ENCODE measurements at places on chromosomes 6 and 20.

- no peak for DNase-seq
Observed at GRCh38 chr6:43494766-43495165, 15.4 kb downstream of the LRRC73 start.

- DNase-seq = peak; percentile 94
Observed at GRCh38 chr20:44572551-44573500, 9.6 kb upstream of the PKIG start.

- DNase-seq = peak; percentile 63
Observed at GRCh38 chr6:12291839-12292604, 1.9 kb downstream of the EDN1 start.

GRCh38 chr6:169999367-169999766 is 247.9 kb downstream of the ERMARD start:
- no peak for DNase-seq

GRCh38 chr6:153616506-153616905 is 422.5 kb upstream of the OPRM1 start:
- no peak for DNase-seq

DNA sequence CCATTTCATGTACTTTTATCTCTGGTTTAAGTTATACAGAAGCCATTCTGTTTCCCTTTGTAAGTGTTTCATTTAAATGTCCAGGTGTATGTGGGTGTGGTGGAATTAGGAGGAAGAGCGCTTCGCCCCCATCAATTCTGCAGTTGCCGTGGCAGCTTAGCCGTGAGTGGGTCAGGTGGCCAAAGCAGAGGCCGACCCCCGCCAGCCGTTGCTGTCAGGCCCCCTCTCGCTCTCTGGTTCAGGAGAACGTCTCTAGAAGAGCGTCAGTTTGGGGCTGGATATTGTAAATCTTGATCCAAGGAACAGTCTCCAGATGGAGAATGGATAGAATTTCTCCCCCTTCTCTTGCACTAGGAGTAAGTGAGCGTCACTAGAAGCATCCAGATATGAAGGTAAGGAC is 367.4 kb downstream of the FOXA2 start:
- DNase-seq = no peak

GRCh38 chr6:32837651-32838113 is 857 bp downstream of the TAP2 start:
- no peak for DNase-seq

DNA sequence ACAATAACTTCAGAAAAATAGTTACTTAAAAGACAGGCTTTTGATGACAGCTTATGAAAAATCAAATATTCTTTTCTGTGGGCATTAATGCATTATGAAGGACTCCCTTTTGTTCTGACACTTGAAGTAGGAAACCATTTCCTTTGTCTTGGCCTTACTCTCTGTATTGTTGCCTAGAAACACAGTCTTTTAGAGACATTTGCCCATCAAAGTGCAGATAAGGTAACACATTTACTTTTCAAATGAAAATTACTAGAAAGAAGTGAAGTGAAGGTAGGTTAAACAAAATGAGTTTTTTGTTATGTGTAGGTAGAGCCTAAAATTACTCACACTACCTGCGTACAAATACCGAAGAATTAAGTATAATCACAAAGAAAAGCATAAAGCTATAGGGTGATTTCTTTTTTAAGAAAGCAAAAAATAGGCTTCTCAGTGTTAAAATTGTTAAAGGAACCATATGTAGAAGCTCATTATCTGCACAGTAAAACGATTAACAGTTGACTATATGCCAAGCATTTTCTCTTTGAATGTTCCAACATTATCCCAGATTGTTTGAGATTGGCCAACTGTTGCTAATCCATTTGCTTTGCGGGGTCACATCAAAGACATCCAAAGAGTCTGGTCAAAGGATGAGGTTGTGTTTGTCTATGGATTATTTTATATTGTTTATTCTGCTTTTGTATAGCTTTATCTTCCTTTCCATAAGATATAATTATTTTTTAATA is 542.0 kb upstream of the RNF217 start:
- no peak for DNase-seq

- peak; percentile 25 for DNase-seq
Observed at GRCh38 chr6:153947808-153948447, 91.1 kb upstream of the OPRM1 start.

DNA sequence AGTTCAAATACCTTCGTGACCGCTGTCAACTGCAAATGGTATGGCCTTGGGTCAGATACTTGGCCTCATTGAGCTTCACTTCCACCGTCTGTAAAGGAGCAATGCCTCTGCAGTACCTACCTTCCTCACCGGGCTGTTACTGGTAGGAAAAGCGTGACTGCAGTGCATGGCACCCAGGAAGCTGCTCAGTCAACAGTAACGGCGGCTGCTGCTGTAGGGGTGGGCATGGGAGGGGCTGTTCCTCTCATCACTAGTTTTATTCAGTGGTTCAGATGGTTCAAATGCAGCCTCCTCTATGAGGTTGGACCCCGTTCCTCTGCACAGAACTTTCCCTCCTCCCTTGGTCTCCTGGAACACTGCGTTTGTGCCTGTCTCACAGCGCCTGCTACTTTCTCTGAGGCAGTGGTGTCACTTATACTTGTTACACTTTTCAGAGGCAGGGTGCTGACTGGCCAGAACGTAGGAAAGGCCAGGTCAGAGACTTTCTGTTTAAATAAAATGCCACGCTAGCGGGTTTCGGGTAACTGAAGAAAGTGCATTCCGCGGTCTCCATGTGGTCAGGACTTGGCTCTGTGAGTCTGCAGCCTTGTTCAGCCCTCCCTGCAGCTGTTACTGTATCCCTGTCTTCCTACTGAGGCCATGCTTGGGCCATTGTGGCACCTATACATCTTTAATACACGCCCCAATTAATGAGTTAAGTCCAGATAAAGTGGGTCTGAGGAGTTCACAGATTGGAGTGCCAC is 279.6 kb downstream of the NRN1 start:
- no peak for DNase-seq

GRCh38 chr6:105459049-105459448 is 56.2 kb upstream of the PREP start:
- DNase-seq = no peak

GRCh38 chr6:99369533-99369932 is 20.1 kb upstream of the FAXC start:
- no peak for DNase-seq

- peak; percentile 82 for DNase-seq
Observed at GRCh38 chr6:71194724-71195123, 93.9 kb upstream of the OGFRL1 start.

- no peak for DNase-seq
Observed at GRCh38 chr6:32190911-32191677, 1.1 kb upstream of the PBX2 start.

DNA sequence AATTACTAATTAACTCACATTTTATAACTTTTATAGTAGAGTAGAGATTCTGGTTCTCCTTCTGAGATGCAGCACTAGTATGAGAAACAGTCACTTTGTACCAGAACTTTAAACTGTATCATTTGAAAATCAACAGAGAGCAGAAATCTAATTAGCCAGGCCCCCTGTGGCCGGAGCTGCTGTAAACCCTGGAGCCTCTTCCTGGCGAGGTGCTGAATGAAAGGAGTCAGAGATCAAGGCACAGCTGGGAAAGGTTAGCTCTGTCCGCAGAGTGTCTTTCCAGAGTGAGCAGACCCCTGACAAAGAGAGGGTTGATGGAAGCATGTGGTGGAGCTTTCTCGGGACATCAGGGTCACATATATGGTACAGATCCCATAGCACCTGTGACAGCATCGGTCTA is 703.8 kb downstream of the RFPL4B start:
- no peak for DNase-seq

DNA sequence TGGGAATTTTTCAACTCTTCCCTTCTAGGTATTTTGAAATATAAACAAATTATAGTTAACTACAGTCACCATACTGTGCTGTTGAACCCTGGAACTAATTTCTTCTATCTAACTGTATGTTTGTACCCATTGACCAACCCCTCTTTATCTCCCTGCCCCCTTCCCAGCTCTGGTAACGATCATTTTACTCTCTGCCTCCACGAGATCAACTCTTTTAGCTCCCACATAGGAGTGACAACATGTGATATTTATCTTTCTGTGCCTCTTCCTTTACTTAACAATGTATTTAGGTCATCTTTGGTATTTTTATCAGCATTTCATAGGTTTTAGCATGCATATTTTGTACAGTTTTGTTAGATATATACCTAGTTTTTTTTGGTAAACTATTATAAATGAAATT is 45.9 kb downstream of the ASXL1 start:
- no peak for DNase-seq

DNA sequence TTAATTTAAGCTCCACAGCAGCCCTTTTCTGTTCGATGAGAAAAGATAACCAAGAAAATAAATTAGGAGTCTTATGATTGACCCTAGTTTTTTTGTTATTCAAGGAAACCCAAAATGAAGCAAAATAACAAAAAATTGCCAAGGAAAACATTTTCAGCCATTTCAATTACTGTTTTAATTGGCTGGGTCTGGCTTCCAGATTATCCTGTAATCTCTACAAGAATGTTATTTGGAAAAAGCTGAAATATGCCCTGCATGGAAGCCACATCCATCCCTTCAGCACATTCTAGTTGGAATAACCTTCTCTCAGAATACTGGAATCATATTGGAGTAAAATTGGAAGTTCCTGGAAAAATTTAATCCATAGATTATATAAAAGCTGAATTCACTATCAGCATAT is 191.1 kb upstream of the CCN2 start:
- no peak for DNase-seq

GRCh38 chr6:161003336-161003735 is 11.8 kb downstream of the MAP3K4 start:
- DNase-seq = no peak

- DNase-seq = no peak
Observed at GRCh38 chr6:62982951-62983350, 228.3 kb upstream of the FKBP1C start.

DNA sequence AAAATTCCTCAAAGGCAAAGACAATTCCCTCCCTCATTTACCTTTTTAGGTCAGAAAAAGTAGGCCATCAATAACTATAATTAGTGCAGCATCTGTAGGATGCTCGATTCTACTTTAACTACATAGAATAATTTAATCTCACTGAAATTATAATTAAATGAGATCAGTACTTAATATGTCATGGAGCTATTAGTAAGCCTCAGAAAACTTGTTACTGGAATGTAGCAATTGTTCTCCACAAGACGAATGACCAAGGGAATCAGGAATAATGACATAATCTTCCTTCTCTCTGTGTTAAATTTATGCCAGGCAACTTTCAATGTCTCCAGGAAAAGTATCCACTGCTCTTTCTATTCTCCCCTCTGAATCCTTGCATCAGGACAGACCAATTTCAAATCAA is 34.1 kb downstream of the SESN1 start:
- no peak for DNase-seq

GRCh38 chr6:108546079-108547049 is 14.4 kb upstream of the FOXO3 start:
- DNase-seq = no peak

- DNase-seq = peak; percentile 55
Observed at GRCh38 chr6:68108233-68108835, 526.7 kb upstream of the ADGRB3 start.

DNA sequence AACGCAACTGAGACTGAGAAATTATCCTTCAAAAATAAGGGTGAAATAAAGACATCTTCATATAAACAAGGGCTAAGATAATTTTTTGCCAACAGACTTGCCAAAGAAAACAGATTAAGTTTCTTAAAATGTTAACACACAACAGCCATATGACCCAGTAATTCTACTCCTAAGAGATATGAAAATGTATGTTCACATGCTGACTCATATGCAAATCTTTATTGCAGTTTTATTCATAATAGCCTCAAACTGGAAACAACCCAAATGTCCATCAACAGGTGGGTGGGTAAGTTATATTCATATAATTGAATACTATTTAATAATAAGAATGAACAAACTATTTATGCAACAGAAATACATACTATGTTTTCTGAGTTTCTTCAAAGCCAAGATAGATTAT is 140.1 kb downstream of the REV3L start:
- DNase-seq = peak; percentile 52

DNA sequence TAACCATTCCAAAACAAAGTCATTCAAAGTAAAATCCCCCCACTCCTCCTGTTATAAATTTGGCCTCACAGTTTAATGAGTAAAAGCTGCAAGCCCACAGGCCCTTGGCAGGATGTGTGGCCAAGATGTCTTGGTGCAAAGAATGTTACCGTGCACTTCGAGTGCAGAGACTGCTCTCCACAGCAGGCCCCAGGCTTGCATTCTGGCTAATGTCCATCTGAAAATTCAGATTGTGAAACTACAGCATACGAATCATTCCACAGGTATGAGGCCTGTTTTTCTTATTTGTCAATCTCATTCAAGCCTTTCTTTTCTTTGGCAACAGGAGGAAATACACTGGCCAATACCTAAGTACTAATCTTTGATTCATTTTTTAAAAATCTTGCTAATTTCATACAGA is 7.1 kb downstream of the RPS6KA2 start:
- peak; percentile 98 for DNase-seq

GRCh38 chr20:63791497-63792156 is 39.4 kb downstream of the ZBTB46 start:
- no peak for DNase-seq

DNA sequence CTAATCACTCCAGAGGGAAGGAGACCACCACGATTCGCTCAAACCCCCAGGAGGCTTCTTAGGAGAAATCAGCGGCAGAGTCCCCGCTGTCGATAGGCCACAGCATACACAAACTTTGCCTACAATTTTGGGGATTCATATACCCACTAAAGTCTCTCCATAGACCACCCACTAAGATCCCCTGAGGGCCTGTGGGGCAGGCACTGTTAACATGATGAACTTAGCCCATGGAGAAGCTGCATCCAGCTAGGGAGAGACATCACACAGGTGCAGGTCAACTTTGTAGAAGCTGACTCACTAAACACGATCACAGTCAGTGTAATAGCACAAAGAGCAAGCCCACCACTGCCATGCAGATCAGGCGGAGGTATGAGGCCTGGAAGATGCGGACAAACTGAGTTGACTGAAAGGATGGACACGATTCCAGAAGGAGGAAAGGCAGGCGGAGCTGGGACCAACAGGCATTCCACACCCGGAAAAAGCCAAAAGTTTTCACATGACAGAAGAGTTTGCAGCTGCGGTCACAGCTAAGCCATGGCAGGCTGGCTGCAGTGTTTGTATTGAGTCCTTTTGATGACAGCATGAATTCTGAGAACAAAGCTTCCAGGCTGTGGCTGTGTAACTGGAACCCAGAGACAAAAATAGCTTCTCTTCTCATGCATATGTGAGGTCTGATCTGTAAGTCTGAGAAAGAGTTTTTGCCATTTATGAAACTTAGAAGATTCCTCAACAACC is 75.7 kb upstream of the QKI start:
- peak; percentile 64 for DNase-seq

GRCh38 chr6:104689551-104690205 is 170.0 kb downstream of the HACE1 start:
- DNase-seq = peak; percentile 57
